AG04450 (cell line): ENCODE measurements at places on chromosomes 6 and 20.

- no peak for DNase-seq
Measured at GRCh38 chr6:91304521-91304920, 717.6 kb upstream of the MAP3K7 start.

DNA sequence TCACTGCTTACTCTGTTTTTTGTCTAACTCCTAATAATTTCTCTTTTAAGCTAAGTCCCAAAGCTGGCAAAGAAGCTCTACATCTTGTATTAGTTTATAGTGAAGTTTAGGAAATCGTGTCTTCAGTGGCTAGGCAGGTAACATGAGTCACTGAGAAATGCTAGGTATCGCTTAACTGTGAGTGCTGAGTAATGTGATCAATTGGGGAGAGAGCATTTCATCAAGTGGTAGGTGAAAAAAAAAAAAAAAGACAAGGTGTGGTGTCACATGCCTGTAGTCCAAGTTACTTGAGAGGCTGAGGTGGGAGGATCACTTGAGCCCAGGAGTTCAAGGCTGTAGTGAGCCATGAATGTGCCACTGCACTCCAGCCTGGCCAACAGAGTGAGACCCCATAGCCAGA, 125.3 kb downstream of the FAM83B start:
- DNase-seq = no peak

DNA sequence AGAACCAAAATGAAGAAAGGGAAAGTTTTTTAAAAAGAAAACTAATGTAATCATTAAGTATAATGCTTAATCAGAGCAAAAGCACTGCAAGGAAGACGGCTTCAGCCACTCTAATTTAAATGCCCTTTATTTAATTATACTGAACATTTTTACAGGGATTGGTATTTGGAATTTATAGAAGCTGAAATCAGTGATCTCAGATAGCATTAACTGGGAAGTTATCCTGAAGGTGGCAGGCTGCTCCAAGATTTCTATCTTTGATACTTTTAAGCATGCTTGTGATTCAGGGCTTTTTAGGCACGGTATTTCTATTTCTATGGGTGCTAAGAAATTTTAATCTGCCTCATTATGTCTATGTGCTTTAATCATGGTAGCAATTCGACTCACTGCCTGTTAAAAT, 1.3 kb upstream of the NDUFAF4 start:
- DNase-seq = peak; percentile 6

- peak; percentile 65 for DNase-seq
Measured at GRCh38 chr6:21953831-21954801, 342.7 kb downstream of the PRL start.

DNA sequence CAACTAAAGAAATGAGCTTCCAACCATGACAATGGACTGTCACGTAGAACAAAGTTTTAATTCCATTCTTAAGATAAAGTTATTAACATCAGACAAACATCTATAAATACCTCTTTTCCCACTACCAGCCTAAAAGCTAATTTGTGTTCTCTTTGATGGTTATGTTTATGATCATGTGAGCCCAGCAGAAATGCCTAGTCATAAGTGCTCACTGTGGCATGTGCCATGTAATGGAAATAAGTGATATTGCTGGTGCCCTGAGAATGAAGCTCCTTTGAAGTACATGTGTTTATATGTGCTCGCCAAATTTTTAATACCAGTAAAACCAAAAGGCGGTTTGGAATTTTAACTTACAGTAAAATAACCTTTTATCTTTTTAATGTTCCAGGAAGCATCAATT, 205.8 kb downstream of the ISM1 start:
- DNase-seq = no peak

- DNase-seq = no peak
Measured at GRCh38 chr6:128259029-128259724, 261.2 kb downstream of the PTPRK start.

DNA sequence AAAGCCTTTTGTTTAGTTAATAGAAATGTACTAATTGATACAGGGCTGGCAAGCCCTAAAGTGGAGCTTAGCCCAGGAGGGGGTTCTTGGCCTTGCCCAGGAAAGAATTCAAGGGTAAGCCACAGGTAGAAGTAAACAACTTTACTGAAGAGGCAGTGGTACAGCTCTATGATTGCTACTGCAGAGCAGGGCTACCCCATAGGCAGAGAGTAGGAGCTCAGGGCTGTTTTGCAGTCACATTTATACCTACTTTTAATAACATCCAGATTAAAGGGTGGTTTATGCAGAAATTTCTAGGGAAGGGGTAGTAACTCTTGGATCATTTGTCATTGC, 680.4 kb upstream of the GJE1 start:
- no peak for DNase-seq

DNA sequence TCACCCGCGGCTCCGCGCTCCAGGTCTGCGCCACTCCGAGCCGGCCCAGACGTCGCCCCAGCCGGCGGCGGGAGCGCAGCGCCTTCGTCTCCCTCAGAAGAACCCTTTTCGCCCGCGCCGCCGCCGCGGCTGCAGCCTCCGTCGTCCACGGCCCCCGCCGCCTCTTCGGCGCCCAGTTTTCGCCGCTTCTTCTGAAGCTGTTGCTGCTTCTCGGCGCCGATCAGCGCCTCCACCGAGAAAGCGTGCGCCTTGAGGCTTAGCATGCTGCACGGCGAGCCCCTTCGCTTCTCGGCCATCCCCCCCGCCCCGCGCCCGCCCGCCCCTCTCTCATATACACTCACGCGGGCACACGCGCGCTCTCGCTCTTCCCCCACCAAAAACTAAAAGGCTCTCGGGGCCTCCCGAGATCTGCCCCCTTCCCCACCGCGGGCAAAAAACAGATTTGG, 489 bp downstream of the TBX18 start:
- no peak for DNase-seq

GRCh38 chr20:2922957-2923356, 49.7 kb downstream of the PTPRA start:
- DNase-seq = no peak

DNA sequence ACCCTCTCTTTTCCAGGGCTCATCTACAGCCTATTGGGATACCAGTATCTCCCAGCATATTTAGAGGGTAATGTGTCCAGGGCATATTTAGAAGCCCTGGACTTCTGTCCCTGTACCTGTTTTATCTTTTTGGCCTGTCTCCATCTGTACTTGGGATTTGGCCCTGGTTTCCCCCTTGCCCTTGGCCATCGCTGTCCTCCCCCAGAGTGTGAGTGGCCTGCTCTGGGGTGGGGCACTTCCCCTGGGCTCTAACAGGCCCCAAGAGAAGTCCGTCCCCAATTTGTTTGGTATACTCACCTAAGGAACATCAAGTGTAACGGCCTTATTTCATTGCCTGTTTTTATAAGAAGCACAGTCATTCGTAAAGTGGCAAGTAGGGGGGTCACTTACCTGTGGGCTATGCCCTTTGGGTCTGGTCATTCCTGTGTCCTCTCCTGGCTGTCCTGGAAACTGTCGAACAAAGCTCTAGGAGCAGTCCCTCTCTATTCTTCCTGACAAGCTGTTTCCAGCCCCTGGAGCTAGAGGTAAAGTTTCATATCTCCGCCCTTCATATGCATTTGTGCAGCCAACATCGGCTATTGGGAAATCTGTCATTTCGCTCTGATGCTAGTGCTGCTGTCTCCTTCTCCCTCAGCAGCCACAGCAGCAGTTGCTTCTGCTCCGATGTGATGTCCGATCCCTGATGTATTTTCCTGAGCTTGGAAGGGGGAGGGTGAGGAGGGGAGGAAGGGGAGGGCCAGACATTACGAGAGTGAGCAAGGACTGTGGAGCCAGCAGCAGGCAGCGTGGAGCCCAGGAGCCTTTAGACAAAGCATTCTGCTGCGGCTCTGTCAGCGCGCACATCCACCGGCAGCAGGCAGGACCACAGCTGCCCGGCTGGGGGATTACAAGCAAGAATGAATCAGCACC, 83.4 kb downstream of the TCP11 start:
- DNase-seq = no peak

DNA sequence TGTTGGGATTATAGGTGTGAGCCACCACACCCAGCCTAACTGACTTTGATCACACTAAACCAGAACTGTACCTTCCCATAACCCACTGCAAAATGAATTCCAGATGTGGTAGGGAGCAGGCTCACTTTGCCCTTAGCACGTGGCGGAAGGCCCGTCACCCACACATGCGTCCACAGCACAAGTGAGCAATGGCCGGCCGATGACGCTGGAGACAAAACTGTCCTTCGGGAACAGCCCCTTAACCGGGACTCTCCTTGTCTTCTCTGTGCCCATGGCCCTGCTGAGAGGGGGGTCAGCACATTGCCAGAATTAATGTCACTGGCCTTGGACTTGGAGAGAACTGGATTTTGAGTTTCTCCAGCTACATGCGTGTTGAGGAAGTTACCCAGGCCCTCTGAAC, 107.2 kb downstream of the TOX2 start:
- no peak for DNase-seq

GRCh38 chr6:92700411-92700810, 718.9 kb downstream of the EPHA7 start:
- no peak for DNase-seq

GRCh38 chr20:57465943-57466342, 59.0 kb downstream of the CTCFL start:
- DNase-seq = no peak

- peak; percentile 48 for DNase-seq
Measured at GRCh38 chr6:13357551-13358075, 29.3 kb upstream of the TBC1D7 start.

DNA sequence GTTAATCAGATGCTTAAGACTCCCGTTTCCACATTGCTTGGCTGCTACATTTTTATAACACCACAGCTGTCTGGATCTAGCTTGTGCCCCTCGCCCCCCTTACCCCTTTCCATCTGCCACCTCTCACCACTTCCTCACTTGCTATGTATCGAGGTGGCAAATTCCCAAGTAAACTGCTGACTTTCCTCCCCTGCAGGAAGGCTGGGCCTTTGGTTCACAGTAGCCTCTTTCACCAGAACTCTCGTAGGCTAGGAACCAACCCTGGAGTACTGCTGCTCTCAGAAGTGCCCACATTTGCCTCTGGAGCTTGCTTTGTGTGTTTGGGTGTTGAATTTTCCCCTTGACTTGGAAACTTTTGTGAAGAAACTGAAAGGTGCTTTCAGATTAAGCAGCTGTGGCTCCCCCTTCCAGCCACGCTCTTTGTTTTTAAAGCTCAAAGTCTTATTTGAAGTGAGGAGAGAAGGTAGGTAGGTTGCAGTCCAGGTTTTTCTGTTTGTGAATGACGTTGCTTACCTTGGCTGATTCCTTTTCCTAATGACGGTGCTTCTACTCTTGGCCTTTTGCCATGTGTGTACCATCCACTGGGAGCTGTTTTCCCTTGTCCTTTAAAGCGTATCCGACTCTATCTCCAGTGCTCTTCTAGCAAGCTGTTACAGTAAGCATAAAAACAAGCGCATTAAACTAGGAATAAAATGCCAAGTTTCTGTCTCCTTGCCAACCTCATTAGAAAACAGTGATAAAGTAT, 90.4 kb downstream of the CARMIL1 start:
- no peak for DNase-seq

GRCh38 chr6:67591910-67592309, 1043.2 kb upstream of the ADGRB3 start:
- DNase-seq = no peak

GRCh38 chr6:4698901-4699659, 77.1 kb upstream of the CDYL start:
- DNase-seq = no peak

DNA sequence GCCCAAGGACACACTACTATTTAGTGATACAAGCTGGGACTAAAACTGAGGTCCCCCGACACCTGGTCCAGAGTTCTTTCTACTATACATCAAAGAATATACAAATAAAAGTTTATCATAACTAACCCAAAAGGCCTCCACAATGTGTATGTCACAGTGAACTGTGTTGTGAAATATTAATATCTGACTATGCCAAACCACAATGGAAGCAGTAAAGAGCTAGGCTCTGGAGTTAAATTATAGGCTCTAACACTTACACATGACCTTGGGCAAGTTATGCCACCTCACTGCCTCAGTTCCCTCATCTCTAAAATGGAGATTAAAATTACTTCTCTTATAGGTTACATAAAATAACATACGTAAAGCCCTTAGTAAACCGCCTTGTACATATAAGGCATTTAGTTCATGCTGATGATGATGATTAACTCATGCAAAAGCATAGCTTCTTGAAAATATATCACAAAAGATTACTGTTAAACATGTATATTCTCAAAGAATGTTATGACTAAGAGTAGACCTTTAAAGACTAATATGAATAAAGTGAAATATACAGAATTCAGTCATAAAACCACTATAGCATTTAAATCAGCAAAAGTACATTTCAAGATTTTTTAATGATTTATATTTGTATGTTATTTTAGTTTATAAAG, 5.7 kb downstream of the SUPT3H start:
- DNase-seq = no peak

DNA sequence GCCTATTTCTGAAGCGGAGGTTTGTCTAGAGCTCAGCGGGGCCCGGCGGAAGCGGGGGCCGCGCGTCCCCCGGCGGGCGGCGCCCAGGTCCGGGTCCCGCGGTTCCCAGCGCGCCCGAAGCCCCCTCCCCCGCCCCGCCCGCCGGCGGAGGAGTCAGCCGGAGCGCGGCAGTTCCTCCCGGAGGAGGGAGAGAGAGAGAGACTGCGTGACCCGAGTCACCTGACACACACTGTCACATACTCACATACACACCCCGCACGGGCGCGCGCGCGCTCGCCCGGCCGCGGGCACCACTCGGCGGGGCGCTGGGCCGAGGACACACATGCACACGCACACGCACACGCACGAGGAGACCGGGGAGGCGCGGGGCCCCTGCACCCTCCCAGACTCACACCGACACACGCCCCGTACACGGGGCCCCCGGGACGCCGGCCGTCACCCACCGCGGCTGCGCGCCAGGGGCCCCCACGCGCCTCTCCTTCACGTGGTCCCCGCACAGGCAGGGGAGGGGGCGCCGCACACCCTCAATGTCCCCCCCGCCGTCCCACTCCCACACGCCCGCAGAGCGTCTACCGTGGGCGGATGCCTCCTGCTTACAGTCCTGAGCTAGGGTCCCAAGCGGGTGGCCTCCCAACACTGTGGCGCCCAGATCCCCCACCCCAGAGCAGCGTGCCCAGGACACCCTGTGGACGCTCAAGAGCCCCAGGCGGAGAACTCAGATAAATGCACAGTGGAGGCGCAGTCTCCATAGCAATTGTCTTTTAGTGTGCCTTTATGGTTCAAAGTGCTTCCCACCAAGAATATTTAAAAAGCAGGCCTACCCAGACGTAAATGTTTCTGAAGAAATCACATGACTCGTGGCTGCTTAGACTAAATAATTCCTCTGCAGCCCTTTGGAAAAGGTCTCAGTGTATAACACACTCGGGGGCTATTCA, at the start of gene RRAGD:
TSS of gene RRAGD (minus strand) at position 203 of the 935 bp plus-strand sequence. CDS start 280 bp downstream, outside the sequence.
- DNase-seq = no peak

- no peak for DNase-seq
Measured at GRCh38 chr6:89144354-89144906, 1.4 kb upstream of the PM20D2 start.

- no peak for DNase-seq
Measured at GRCh38 chr6:16494793-16495192, 256.4 kb downstream of the GMPR start.

- no peak for DNase-seq
Measured at GRCh38 chr6:51323056-51323455, 504.4 kb downstream of the TFAP2B start.
